Gastroesophageal sphincter (tissue), 4 donors: ENCODE measurements at places on chromosomes 5 and 9. TPM values are rescaled to one million over a fixed set of nuclear protein-coding genes. Genes with fewer than 3 reads are reported as not detected.

DNA sequence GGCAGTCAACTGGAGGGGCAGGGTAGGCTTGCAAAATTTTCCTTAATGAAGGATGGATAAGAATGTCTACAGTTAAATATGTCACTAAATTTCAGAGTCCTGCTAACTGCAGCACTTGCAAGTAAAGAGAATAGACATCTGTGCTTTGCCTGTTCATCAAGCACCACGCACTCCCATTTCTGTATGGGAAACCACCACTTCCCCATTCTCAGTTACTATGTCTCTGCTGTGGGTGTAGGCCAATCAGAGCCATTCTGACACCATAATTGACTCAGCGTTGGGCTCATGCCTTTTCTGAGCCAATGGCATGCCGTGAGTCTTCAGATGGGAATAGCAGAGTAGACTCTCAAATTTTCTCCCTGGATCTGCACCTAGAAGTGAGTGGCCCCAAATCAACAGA lies 247.5 kb downstream of the GABRB2 start:
- ATAC-seq = no peak

DNA sequence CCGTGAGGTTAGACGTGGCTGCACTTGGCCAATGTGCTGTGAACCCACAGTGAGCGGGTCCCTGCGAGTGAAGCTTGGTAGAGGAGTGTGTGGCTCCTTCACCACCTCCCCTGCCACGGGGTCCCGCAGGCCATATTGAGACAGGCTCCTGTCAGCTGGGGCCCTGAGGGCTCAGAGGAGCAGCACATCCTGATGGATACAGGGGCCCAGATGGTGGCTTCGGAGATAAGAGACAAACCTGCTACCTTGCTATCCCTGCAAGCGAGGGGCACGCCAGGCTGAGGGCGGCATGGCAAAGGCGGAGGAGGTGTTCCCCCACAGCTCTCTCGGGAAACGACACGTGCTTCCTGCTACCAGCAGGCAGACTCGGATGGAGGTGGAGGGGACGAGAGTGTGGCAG lies 33.1 kb downstream of the SLC6A3 start:
- no peak for ATAC-seq

GRCh38 chr5:76663573-76663972 lies 40.4 kb upstream of the F2RL2 start:
- no peak for ATAC-seq

DNA sequence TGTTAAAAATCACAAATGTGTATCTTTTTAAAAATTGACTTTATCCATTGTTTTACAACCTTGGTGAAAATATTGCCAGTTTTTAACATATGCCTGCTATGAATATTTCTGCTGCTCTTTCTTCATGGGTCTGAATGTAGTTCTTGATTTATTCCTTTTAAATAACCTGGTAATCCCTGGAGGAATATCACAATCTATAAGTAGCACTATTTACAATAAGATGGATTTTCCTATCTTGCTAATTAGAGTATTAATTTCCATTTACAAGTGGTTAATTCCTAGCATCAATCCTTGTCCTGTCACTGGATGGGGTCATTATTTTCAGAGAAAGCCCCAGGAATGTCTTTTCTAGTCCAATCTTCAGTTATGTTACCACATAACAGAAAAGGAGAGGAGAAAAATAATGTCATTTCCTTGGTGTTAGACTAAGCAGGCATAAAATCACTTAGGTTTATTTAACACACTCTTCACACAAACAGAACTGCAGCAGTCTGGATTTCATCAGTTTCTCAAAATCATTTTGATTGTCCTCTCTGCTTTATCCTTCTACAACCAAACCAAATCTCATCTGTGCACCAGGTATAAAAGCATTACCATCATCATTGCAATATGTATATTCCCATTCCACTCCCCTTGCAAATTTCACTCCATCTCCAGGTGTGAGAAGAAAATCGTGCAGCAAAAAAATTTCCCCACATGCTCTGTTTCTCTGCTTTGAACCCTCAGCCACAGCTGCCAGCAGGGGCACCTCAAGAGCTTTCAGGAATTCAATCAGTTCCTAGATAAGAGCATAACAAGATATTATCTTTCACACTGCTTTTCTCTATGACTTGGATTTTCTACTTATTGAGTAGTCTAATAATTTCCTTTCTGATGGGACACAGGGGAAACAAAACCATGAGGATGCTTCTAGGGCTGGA lies 204.1 kb downstream of the SEC61B start:
- no peak for ATAC-seq

DNA sequence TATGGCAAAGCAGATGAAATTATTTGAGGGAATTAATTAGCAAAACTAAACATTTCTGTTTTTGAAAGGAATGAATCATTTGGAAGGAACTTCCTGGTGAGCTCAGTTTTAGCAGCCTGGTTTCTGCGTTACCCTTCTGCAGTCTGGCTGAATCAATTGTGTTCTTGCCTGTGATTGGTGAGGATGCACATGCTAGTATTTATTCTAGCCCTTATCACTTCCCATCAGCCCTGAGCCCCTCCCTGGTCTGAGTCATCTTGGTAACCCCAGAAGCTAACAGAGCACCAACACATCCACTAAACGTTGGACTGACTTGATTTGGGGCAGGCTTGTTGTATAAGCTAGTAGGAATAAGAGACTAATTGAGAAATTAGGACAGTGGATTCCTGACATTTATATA lies 6.6 kb downstream of the TJP2 start:
- peak; percentile 71 for ATAC-seq

GRCh38 chr5:143567583-143568504 lies 164.4 kb upstream of the NR3C1 start:
- no peak for ATAC-seq

DNA sequence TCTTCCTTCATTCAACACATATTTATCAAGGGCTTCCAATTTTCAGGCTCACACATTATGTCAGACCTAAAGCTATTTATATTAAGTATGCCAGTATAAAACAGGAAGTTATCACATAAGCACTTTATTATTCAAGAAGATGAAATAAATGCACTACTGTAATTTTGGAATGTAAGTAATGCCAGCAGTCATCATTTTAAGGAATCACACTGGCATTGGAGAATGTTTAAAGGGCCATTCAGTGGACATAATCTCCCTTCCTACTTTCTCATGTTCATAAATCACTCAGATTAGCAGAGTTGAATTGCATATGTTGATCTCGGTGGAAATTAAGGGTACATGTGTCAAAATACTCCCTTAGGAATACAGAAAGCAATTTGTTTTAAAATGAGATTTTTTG lies 164.4 kb downstream of the GIN1 start:
- no peak for ATAC-seq

DNA sequence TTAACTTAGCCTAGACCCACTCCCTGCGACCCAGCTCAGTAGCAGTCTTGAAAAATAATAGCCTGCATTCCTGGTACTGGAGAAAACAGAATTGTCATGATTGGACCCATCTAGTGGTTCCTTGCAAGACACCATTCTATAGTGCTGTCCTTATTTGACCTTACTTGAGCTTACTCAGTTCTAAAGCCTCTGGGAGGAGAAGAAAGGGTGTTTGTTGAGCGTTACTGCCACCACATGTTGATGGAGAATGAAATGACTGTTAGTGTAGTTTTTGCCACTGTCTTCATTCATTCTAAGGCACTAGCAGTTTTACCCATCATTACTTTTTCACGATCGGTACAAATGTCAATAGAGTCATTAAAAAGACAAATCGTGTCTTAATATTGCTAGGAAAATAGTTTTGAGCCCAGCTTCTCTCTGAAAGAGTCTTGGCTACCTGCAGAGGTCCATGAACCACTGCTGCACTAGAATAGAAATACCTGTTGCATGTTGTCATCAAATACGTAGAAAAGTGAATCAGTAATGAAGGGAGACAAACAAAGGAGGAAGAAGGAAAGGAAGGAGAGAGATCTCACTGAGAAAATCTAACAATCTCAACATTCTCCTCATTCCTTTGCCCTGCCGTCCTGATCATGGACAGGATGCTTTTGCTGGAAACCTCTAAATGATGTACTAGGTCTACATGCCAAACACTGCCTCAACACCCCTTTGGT lies 96.0 kb downstream of the LIX1 start:
- no peak for ATAC-seq

DNA sequence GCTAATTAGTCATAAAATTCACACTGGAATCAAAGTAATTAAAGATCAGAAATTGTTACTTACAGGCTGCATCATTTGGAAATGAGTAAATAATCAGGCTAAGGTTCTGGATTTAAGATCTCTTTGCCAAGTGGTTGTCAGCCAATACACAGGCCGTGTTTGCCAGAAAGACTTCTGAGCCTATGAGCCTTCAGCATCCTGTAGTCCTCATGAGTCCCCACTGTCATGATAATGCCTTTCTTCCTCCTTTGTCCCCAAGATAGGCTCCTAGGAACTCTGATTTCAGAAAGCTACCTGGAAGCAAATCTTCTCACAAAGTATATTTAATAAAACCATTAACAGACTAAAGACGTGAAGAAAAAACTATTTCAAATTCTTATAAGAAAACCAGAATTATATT lies 810.5 kb downstream of the DNAH5 start:
- no peak for ATAC-seq

DNA sequence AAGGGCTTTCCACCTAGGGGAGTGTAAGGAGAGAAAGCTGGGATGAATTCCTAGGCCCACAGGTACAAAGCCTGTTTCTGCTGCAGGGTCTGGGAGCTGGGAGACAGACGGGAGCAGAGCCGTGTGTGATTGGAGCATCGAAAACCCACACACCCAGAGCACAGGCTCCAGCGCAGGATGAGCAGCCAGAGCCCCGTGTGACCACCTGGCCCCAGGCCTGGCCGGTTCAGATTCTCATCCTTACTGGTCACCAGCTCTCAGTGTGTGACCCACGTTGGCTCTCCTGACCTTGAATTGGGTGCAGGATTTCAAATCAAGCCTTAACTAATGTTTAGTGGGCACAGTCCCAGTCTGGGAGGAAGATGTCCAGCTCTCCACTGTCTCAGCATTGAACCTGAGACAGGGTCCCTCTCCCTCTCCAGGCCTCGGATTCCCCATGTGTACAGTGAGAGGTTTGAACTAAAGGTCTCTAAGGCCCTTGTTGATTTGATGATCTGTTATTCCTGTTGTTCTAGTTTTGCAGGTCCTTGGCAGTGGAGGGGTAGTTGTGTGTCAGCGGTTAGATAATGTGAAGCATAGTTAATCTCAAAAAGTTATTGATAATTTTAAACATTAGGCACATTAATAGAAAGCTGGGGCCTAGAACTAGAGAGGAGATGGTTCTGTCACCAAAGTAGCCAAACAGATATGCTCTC lies 50.1 kb downstream of the PPARGC1B start:
- no peak for ATAC-seq

DNA sequence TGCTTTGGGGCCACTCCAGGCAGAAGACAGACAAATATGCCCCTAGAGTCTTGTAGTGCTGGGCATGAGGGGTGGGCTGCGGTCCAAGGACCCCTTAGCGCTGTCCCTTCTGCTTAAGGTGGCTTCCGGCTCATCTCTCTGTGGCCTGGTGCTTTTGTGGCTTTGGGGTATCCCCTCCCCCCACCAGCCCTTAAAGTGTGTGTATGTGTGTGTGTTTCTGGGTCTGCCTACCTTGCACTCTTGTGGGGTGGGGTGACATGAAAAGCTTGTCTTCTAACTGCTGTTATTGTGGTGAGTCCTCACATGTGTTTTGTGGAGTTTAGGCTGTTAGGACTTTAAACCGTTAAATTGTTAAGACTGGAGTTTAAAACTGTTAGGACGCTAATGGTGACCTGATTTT lies 23.6 kb downstream of the MARCHF6 start:
- ATAC-seq = no peak

GRCh38 chr5:143275512-143276363 lies 127.7 kb downstream of the NR3C1 start:
- ATAC-seq = no peak

DNA sequence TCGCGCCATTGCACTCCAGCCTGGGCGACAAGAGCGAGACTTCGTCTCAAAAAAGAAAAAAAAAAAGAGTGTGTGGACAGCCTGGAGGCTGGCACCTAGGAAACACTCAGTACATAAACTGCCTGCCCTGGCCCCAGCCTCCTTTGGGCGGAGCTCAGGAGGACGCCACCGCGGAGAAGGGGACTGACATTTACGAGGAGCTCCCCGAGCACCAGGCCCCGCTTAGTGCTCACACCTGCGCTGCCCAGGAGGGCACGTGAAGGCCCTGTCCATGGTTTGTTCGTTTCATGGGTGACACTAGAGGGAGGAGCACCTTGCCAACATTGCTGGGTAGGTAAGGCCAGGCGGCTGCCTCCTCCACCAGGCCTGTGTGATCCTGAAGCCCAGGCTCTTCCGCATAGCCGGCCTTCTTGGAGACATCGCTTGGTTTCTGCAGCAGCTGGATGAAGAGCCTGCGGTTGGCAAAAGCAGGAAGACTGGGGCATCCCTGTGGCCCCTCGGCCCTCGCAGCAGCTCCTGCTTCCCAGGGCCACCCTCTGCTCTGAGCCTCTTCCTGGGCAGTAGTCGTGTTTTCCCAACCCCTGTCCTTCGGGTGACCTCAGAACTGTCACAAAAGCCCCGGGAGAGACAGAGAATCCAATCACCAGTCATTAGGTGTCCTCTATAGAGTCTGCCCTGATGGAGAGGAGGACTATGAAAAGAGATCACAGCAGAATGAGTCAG lies 26.2 kb upstream of the LAMC3 start:
- no peak for ATAC-seq

GMCL2 gene
- not detected for total RNA-seq

PRR16 gene
- 3.2 TPM for total RNA-seq

PLPP1 gene
- total RNA-seq = 236 TPM

GPR151 gene
- not detected for total RNA-seq

PROB1 gene
- total RNA-seq = 3.9 TPM

BTNL3 gene
- not detected for total RNA-seq

INPP5E gene
- 13.1 TPM for total RNA-seq

ANKRD34B gene
- total RNA-seq = not detected
